ENCODE measurements at places on chromosomes 12 and 14.

- DNase-seq: no peak
Observed at GRCh38 chr14:76314521-76315034, 61.4 kb upstream of the ESRRB start.

DNA sequence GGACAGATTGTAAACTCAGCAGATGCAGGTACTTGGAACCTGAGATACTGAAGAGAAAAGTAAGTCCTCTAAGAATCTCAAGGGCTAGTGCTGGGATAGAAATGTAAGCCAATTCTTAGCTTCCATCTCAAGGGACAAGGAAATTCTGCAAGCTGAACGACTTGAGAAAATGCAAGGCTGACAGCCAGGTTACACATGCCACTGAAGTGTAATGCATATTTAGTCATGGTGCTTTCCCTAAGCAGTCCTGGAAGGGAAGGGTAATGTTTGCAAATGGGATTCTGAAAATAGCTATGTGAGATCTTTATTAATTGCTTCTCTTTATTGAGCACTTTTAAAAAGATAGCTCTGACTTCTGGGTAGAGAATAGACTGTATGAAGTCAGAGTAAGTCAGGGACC is 402.7 kb upstream of the SEL1L start:
- DNase-seq: no peak

- no peak for DNase-seq
Observed at GRCh38 chr12:113055594-113056380, 743 bp upstream of the DTX1 start.

DNA sequence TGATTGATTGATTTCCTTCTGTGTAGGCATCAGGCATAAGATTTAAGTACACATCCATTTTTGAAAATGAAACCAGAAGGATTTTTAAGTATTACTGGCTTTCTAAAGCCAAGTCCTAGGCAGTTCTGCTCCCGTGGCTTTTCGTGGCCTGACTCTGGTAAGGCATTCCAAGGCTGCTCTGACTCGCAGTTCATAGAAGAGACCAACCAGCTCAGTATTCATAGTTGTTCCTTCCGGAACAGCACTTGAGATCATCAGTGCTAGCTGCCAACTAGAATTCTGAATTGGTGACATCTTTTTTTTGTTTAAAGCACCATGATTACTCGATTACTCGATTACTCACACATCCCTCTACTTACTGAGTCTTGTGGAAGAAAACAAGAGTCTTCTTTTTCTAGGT is 25.9 kb downstream of the SUDS3 start:
- DNase-seq: no peak

DNA sequence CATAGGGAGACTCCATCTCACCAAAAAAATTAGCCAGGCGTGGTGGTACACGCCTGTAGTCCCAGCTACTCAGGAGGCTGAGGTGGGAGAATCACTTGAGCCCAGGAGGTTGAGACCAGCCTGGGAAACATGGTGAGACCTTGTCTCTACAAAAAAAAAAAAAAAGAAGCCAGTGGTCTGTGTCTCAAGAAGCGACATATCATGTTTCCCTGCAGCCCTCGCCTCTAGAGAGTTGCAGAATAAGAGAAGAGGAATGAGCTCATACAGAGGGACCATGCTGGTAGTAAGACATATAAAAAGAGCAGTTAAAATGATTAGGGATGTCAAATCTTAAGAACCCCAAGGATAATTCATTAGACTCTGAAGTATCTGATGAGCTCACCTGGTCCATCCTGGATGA is 39.4 kb upstream of the BICDL1 start:
- no peak for DNase-seq

- DNase-seq: no peak
Observed at GRCh38 chr14:95660651-95661515, 25.3 kb upstream of the TCL1B start.

DNA sequence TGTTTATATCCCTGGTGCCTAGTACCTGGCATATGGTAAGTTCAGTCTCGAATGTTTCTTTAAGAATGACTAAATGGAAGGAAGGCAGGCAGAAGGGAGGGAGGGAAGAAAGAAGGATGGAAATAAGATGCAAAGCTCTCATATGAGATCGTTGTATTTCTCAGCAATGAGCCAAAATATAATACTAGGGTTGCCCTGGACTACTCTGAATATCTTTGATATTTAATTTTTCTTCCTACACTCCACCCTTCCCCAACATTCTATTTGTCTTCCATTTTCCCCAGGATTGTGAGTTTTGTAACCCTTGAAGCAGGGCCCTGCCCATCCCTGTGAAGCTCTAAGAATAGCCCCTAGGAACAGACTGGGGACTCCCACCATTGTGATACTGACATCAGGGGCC is 43.9 kb downstream of the GUCY2C start:
- DNase-seq: no peak

- DNase-seq: no peak
Observed at GRCh38 chr12:51406290-51406689, 15.1 kb upstream of the GALNT6 start.

DNA sequence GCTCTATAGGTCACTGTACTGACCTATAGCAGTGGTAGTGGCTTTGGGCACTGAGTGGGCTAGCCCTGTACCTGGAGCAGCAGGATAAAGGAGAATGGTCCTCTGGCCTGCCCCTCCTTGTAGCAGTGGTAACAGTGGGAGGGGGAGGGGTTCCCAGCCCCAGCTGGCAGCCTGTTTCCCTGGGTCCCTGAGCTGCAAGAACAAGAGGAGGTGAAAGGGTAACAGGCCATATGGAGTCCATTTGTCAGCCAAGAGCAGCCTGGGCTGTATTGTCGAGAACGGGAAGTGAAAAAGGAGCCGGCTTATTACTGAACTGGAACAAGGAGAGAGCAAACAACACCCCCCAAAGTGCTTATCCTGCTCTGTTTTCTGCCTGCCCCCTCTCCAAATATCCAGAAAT is 73.8 kb upstream of the SRSF5 start:
- no peak for DNase-seq

DNA sequence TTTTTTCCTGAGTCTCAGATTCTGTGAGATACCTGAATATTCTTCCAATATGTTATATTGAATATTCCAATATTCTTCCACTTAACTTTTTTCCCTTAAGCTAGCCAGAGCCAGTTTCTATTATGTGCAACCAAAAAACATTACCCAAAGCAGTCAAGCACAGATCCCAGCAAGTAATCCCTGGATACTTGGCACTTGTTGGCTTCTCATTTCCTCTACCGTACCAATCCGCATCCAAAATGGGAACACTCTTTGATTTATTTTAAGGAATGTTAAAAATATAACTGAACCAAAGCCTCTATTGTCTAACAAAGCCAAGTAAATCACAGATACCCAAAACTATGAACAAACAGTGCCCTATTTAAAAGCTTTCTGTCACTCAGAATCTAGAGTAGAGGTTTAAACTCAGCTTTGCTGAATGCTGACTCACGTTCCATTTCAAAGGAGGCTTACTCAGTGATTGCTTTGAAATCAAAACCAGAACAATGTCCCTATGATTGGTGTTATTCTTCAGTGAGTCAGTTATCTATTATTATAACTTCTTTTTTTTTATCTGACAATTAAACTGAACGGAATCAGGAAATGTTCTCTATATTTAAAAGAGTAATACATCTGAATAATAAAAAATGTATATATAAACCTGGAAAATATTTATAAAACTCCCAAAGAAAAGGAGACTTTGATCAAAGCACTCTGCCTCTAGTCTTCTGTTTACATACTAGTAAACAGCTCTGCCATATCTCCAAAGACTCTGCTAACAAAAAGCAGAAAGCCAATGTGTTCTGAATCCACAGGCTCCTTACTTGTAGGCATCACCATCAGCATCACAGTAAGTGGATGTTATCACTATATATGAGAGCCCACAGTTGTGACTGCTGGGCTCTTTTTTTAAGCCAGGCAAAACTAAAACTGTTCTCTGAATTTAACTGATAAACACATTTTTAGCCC is 360.8 kb downstream of the CCDC91 start:
- no peak for DNase-seq

- DNase-seq: no peak
Observed at GRCh38 chr12:131894981-131895639, 688 bp downstream of the ULK1 start.

DNA sequence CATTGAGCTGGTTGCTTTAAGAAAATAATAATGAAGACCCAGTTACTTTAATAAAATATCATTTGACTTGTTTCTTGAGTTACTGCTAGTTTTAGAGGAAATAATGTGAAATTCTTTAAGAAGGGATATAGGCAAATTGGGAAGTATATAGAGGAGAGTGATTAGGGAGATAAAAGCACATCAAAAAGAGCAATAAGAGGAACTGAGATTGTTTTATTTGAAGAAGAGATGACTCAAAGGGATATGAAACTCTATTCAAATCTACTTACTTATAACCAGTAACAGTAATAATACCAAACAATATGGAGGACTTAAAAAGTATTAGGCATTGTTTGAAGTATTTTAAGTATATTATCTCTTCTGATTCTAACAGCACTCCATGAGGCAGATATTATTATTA is 37.1 kb downstream of the LRRK2 start:
- no peak for DNase-seq

- no peak for DNase-seq
Observed at GRCh38 chr14:69327507-69327906, 67.5 kb downstream of the GALNT16 start.

DNA sequence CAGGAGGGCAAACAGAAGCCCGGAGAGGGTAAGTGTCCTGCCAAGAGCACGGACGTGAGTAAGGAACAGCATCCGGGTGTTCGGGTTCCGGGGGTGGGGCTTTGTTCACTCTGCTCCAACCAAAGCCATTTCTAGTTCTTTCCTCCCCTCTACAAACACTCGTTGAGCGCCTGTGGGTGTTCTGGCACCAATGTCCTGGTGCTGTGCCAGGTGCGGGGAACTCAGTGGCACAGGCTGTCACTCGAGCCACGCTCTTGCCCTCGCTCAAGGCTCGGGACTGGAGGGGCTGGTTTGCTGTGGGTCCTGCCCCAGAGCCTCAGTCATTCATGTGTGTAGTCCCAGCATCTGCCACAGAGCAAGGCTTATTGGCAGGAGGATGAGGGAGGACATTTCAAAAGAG is 157.5 kb downstream of the CALM1 start:
- DNase-seq: no peak

GRCh38 chr14:67491741-67492507 is 3.4 kb upstream of the TMEM229B start:
- DNase-seq: no peak

DNA sequence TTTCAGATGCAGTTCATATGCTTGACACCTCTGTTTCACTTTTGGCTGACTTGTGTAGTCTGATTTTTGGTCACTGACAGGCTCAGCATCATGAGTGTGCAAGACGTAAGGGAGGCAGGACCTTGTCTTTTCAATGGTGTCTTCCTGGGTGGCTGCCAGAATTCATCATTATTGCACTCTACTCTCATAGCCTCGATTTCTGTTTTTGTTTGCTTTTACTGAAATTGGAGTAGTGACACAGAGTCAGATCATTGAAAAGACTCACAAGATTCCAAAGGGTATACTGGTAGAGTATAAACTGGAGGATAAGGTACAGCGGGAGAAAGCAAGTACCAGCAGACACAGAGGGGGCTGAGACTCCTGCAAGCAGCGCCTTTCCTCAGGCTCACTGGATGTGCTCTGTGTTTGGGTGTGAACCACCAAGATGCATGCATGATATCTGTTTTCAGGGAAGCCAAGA is 126.3 kb upstream of the FGD4 start:
- DNase-seq: no peak

DNA sequence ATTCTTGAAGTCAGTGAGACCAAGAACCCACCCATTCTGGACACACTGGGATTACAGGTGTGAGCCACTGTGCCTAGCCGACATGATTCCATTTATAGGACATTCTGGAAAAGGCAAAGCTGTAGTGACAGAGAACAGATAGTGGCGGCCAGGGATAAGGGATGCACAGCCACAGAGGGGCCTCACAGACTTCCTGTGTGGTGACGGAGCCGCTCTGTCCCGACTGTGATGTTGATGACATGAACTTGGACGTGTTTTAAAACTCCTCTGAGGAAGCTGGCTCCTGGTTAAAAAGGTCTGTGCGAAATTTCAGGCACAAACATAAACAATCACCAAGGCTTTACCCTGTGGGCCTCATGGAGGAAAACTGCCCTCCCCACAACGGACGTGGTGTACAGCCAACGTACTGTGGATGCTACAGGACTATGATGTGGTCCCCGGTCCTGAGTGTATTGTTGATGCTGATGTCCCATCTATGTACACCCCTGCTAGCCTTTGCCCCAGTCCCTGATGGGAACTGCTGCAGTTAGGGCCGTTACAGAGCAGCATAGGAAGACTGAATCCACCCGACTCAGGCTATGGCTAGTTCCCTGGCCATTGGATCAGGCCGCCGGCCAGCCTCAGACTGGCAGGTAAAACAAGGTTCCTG is 15.9 kb downstream of the ZNF605 start:
- no peak for DNase-seq

GRCh38 chr12:1993871-1994371 is 10.3 kb downstream of the DCP1B start:
- DNase-seq: no peak

GRCh38 chr12:57477710-57478681 is 1.7 kb downstream of the ARHGAP9 start:
- no peak for DNase-seq

DNA sequence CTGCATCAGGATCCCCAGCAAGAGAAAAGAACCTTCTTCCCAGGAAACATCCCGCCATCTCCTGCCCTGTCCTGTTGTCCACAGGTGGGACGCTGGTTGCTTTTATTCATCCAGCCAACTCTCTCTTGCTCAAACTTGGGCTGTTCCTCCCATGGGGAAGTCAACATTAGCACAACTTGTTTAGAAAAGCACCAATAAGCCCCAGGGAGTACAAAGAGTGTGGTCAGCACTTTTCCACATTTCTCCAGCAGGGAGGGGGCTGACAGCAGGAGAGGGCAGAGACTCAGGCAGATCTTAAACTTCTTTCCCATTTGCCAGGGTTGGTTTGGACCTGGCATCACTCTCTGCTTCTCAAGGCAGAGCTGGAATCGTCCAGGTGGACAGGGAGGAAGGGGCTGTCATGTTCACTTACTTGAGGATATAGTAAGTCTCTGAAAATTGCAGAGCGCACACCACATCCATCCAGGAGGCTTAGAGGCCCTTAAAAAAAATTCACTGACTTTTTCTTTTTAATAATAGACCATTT is 74.9 kb downstream of the RBM19 start:
- DNase-seq: no peak

DNA sequence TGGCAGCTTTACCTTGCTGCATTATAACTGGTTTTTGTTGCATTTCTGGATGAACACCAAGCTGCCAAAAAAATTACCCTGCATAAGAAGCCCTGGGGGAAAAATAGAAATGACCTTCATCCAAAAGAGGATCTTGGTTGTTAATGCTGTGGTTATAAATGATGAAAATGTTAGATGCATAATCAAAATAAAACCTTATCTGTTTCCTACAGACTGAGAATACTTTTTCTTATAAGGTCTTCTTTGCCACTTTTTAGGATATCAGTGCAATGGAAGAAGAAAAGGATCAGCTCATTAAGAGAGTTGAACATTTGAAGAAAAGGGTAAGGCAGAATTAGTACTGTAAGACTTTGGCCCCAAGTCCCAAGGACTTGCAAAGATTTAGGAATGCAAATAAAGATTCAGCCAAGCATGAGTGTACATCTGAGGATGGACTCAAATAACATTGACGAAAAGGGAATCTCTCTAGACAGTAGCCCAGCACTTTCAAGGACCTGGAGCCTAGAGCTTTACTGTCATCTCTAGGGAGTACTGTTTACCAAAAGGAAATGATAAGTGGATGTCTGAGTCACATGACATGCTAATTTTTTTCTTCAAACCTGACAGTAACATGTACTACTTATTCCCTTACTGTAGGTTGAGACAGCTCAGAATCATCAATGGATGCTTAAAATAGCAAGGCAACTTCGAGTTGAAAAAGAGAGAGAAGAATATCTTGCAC is 10.7 kb downstream of the IFT81 start:
- DNase-seq: no peak

Measured in D721Med (cell line).